ENCODE measurements at places on chromosomes 3 and 15. TPM values are rescaled to one million over a fixed set of nuclear protein-coding genes. Genes with fewer than 3 reads are reported as not detected.

DNA sequence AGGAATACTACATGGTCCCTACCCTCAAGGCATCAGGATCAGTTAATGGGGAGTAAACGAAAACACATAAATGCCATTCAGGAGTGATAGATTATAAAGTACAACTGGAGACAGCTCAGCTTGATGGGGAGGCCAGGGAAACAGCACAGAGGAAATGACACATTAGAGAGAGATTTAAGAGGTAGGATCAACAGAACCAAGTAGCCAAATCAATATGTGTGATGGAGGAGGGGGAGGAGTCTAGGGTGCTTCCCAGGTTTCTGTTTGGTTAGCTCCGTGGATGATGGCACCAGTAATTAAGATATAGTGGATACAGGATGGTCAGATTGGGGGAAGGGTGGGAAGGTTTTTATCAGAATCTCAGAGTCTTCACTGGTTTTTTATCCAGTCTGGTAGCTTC lies 229.5 kb upstream of the ROPN1 start:
- no peak for DNase-seq

GRCh38 chr15:98657721-98658120 lies 9.4 kb downstream of the IGF1R start:
- no peak for DNase-seq

- no peak for DNase-seq
Observed at GRCh38 chr3:192212979-192213378, 514.4 kb downstream of the FGF12 start.

GOLGA6D gene
- not detected for total RNA-seq

SLC28A2 gene
- not detected for total RNA-seq

- DNase-seq = no peak
Observed at GRCh38 chr3:161630794-161631193, 134.2 kb downstream of the OTOL1 start.

DNA sequence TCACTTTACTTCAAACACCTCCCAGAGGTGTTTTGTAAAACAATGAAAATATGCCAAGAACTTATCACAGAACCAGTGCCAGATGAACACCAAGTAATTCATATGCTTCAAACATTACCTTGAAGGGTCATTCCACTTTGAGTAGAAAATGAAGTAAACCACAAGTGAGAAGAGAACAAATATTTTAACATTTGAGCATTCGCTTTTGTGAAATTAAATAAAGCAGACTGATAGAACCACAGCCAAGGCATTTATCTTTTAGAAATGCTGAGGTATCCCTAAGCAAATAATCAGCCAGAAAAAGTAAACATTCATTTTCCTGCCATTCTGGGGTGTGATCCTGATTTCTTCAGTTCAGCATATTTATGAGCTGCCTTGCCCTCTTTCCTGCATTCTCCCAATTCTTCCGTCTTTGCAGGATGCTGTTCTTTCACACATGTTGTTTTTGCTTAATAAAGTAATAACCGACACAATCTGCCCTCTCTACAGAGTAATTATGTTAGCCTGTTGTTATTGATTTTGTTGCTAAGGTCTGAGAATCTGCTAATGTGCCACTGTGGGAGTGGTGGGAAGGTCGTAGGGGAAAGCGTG lies 235.6 kb upstream of the TGFBR2 start:
- DNase-seq = no peak

DNA sequence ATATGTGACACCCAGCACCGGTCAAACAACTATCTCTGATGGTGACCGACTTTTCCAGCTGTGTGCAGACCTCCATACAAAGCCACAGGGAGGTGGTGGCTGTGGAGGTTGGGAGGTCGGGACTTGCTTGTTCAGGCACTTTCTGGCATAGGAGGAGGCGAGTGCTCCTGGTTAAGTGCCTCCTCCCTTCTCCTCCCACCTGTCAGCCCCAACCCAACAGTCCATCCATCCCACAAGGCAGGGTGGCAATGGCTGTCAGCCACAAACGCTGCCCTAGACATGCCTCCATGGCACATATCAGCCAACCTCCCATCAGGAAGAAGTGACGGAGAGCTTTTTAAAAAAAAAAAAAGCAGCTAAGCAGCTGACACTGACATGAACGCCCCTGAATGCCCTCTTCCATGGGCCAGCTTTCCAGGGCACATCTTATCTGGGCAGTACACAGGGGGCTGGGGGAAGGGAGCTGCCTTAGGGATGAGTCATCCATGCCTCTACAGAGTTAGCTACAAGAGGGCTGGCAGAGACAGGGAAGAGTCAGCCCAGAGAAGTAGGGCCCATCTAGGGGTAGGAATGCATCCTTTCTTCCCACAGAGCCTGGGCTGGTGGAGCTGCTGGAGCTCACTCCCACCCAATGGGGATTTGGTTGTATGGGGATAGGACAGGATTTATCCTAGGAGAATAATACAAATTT lies 41.2 kb downstream of the CCDC12 start:
- no peak for DNase-seq

NR2E3 gene
- total RNA-seq = not detected

TMOD2 gene
- total RNA-seq = 4.8 TPM

CCDC39 gene
- total RNA-seq = not detected

GRCh38 chr3:147620906-147621305 lies 211.7 kb downstream of the ZIC1 start:
- no peak for DNase-seq

POLQ gene
- total RNA-seq = 22.0 TPM

SLC12A1 gene
- not detected for total RNA-seq

APBA2 gene
- 32.0 TPM for total RNA-seq

DNA sequence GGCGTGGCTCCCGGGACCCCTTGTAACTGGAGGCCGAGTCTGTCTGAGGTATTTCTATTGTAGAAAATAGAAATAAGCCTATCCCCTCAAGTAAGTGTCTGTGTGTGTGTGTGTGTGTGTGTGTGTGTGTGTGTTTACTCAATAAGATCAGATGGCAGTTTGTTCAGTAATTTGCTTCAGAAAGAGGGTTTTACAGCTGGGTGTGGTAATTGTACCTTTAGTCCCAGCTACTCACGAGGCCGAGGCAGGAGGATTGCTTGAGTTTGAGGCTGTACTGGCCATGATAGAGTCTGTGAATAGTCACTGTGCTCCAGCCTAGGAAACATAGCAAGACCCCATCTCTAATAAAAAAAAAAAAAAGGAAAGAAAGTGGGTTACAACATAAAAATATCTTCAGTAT lies 8.7 kb downstream of the SPINT1 start:
- DNase-seq = no peak

GRCh38 chr3:125594125-125594524 lies 1.2 kb downstream of the OSBPL11 start:
- no peak for DNase-seq

- no peak for DNase-seq
Observed at GRCh38 chr3:140505876-140506275, 172.0 kb upstream of the TRIM42 start.
